ENCODE measurements at places on chromosomes 7 and 10.

DNA sequence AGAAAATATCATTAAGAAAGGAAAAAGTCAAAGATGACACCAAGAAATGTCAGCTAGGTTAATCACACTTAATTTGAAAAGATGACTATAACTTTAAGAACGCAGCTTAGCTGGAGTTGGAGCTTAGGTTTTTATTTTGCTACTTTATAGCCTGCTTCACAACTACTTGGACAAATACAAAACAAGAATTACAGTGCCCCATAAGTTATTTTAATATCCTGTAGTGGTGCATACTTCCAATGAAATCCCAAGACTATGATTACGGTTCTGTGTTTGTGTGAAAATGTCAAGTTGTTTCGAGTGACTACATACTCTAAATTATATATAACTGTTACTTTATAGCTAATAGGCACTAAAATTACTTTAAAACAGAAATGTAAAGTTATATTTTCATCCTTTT is 244.6 kb upstream of the MGMT start:
- no peak for DNase-seq

DNA sequence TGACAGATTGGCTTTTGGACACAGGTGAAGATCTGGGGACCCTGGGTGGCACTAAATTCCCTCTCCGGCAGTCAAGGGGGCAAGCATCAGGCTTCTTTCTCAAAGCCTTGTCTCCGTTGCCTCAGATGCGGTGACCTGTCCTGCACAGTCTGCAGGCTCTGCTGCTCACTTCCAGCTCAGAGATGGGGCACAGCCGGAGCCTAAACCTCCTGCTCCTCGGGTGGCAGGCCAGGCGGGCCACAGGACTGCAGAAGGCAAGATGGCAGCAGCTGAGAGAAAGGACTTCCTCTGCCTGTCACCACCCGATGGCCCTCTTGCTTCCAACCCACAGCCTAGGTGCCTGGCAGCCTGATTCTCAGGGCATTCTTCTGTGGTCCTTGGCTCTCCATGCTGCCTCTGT is 44.4 kb downstream of the ZC3HC1 start:
- no peak for DNase-seq

DNA sequence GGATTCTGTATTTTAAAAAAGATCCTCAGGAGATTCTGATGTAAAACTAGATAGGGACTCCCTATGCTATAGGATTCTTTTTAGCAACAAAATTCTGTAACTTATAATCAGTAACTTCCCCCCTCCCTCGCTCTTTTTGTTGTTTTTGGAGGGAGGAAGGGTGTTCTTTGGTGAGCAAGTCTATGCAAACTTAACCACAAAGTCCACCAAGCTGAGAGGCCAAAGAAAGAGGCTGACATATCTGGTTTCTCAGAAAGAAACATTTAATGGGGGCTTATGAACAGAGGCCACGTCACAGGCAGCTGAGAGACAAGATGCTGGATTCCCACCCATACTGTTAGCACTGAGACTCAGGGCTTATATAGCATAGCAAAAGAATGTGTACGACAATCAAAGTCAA is 14.3 kb upstream of the ABCB5 start:
- DNase-seq = no peak

- no peak for DNase-seq
Measured at GRCh38 chr7:76359978-76360638, 1.3 kb upstream of the YWHAG start.

DNA sequence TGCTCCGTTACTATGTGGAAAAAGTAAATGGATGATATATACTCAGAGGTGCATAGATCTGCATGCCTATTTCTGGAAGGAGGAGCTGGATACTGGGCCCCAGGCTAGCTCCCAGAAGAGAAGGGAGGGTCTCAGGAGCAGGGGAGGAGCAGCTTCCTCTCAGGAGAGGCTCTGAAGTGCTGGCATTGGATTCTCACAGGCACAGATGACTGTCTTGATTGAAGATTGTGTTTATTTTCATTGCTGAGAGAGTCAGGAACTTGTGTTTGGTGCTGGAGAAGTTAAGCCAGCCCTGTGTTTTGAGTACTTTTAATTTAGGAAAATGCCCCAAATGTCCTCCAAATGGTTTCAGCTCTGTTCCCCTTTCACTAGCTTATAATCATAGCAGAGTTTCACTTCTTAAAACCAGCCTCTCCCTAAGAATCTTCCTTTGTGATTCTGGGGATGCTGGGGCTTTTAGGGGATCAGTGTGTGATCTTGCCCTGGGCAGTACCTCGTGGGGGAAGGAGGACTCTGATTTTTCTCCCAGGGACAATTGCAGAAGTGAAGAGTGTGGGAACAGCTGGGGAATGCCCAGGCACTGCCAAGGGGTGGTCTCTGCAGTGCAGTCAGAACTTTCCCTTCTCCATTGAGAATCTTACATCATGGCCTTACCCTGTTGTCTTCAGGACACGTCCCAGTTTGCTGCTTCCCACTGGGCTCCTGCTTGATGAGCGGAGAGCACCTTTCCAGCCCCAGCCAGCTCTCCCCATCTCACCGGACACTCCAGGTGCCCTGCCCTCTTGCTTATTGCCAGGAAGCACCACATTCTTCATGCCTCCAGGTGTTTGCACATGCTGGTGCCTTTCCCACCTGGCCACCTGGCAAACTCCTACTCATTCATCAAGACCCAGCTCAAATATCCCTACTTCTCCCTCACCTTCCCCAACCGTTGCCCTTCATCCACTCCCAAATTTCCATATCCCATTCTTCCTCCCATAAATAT is 102.8 kb downstream of the ARHGAP22 start:
- DNase-seq = no peak

DNA sequence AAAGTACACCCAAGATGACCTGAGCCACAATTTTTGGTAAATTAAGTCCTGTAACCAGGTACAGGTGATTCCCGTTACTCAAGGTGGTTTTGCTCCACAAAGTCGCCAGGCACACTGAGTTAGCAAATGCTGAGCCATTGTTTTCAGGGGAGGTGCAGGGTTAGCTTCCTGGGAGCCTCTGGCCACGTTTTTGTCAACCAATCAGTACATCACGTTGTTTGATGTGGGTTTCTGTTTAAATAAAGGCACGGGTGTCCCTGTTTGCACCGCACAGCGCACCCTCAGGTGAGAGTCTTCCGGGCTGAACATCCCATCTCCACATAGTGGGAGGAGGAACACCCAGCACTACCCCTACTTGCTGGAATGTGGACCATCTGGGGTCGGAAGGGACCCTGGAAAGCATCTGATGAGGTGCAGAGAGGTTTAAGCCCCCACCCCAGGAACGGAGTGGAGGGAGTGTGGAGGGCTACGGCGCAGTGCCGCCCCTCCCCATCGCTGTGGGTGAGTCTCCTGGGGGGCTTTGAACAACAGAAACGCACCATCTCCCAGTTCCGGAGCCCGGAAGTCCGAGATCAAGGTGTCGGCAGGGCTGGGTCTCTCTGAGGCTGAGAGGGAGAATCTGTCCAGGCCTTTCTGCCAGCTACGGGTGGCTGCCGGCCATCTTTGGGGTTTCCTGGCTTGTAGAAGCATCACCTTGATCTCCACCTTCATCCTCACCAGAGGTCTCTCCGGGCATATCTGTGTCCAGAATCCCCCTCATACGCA is 42.5 kb downstream of the PRKAG2 start:
- DNase-seq = no peak

DNA sequence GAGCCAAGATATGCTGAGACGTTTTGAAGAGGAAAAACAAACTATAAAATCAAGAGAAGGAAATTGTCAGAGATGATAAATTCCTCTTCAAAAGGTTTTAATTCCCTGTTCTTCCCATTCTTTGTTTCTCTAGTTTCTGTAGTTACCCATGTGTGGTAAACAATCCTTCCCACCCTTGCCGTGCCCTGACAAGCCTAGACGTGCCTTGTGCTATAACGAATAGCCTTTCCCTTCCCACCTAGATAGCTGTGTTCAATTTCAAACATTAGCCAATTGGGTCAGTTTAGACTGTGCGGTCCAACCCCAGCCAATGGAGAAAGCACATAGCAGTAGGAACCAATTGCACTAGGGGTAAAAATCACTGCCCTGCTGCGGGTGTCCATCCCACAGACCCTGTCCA is 138.1 kb downstream of the RALA start:
- no peak for DNase-seq

DNA sequence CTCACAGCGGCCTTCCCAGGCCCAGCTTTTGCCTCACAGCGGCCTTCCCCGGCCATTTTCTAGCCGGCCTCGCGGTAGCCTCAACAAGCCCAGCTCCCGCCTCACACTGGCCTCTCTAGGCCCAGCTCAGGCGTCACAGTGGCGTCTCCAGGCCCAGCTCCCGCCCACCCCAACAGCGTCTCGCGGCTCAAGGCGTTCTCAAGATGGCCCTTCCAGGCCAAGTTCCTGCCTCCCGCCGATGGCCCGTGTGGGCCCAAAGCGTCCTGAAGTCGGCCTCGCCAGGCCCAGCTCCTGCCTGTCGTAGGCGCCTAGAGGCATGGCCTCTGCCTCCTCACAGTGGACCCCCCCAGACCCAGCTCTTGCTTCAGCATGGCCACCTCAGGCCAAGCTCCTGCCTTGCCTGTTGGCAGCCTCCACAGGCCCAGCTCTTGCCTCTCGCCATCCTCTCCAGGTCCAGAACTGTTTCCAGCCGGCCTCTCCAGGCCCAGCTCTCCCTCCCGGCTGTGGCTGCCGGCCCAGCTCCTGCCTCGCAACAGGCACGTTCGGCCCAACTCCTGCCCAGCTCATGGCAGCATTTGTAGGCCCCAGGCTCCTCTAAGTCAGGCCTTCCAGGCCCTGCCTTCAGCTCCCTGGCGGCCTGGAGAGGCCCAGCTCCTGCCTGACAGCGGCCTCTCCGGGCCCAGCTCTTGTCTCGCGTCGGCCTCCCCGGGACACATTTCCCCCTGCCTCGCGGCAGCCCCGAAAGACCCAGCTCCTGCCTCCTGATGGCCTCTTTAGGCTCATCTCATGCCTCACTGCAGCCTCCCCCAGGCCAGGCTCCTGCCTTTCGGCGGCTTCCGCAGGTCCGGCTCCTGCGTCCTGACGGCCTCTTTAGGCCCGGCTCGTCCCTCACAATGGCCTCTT is 18.8 kb upstream of the TMEM248 start:
- DNase-seq = no peak

GRCh38 chr7:29288181-29289091 is 93.9 kb downstream of the CHN2 start:
- no peak for DNase-seq

DNA sequence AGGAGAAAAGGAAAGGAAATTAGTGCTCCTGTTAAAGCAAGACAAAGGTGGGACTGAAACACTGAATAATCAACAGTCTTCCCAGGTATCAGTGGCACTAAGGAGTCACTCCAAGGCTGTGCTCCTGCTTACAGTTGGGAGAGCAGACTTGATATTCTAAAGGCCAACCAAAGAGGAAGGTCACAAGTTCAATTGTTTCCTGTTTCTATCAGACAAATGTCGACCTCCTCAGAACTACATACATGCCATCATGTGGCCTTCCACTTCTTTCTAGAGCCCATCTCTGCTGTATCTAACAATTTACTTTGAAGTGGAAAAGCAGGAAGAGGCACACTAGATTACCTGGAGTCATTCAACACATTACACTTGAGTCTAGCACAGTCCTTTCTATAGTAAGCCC is 3.4 kb downstream of the ZNF239 start:
- no peak for DNase-seq

- DNase-seq = peak; percentile 28
Measured at GRCh38 chr7:130210181-130210935, 2.7 kb downstream of the SSMEM1 start.

- DNase-seq = no peak
Measured at GRCh38 chr10:12045596-12045995, 3.0 kb upstream of the UPF2 start.

DNA sequence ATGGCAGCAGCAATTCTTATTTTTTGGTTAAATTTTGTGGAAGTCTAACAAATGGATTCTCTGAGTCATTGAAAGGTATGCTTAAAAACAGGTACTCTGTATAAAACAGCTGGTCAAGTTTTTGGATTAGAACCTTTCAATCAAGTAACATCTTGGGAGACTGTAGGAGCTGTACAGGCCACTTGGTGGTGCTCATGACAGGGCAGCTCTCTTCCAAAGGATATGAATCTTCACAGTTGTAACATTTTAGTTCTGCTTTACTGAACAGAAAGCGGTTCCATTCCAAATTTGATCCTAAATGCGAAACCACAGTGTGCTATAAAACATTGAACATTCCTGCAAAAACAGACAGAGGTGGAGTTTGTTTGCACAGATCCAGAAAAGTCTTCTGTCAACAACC is 44.5 kb upstream of the AGR3 start:
- DNase-seq = peak; percentile 69

- DNase-seq = peak; percentile 93
Measured at GRCh38 chr7:74355091-74355490, 65.9 kb downstream of the CLIP2 start.

DNA sequence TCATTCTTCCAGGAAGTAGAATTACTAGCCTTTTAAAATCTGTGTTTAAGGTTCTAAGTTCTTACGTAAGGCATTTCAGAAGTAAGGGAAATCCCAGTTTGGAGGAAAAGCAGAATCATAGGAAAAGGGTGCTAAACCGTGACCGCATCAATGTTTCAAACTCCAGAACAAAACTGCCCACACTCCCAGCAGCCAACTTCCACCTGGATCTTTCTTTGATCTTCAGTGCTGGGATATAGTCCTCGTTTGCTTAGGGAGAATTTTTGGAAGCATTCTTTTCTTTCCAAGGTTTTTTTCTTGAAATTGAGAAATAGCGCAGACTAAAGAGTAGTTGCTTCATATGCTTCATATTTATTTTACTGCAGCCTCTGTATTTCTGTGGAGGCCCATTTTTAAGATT is 8.9 kb downstream of the PROSER2 start:
- peak; percentile 16 for DNase-seq

- no peak for DNase-seq
Measured at GRCh38 chr10:117169480-117169879, 27.8 kb upstream of the KCNK18 start.

GRCh38 chr10:102758240-102758932 is 14.6 kb downstream of the WBP1L start:
- no peak for DNase-seq

DNA sequence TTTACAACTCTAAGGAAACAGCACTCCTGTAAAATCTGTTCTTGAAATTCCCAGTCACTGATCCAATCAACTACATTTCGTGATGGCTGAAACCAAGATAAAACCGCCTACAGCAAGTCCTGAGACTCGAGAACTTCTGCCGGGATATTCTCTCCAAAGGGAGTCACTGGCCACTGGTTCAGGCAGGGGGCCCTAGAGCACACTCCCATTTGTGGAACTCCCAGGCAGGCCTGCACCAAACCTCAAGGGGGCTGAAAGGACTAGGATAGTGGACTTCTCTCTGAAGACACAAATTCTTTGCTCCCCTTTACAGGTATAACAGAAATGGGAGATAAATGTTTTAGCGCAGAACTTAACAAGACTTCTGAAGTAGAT is 16.3 kb downstream of the CYTH3 start:
- peak; percentile 67 for DNase-seq
